ENCODE measurements at places on chromosomes 2 and 18.
A peak's percentile ranks its signal among the peaks of the same experiment; 100 is the strongest.

DNA sequence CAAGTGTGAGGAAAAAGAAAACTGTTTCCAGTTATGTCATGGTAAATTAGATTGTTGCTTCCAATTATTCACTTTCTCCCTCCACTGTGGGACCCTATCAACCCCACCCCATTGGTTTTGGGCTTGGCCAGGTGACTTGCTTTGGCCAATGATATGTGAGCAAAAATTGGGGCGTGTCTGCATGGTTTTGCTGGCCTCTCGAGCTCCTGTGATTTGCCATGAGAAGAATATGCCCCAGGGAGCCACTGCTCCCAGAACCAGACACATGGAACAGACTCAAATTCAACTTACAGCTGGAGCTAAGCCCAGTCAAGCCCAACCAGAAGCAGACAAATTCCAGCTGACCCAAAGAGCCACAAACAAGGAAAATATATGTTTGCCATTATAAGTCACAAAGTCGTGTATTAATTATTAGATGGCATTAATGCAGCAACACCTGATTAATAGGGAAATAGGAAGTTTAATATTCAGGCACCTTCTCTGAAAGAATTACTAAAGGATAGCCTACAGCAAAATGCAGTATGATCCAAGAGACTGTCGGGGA is 248.9 kb downstream of the ANAPC1 start:
- no peak for DNase-seq

- no peak for DNase-seq
These were observed 34.2 kb downstream of the EMX1 start for GRCh38 chr2:72951303-72952095.

GRCh38 chr2:37091873-37092272 is 7.6 kb downstream of the GPATCH11 start:
- DNase-seq, result no peak

DNA sequence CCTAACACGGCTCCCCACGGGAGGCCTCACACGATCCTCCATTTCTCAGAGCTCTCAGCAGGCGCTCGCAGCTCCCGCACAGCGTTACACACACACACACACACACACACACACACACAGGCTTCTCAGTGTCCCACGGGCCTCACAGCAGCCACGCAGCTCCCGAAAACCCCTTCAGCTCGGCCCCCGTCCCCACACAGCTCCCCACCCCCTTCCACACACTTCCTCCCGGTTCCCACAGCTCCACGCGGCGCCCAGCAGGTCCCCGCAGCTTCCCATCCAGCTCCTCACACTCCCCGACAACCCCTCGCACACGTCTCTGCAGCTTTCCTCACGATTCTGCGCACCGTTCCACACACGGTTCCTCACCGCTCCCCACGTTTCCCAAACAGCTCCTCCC is 41.6 kb downstream of the KIF1A start:
- no peak for DNase-seq

DNA sequence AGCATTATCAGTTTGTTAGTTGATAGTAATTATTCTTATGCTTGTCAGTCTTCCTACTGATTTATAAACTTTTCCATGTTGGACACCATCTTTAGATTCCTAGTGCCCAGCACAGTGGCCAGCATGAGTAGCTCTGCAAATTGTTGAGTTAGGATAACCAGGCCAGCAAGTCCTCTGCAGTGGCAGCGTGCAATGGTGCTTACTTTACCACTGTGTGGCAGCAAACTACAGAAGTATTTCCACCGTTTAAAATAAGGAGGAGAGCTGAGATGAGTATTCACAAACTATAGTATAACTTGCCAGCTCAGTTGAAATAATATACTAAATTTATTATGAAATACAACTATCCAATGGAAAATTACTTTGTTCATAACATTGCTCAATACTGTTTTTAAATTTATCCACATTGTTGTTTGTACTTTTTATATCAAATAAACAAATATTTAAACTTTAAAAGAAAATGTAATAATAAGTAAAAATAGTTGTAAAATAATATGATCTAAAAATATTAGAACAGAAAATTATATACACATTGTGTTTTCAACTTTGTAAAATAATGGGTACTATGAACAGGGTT is 9.3 kb upstream of the THADA start:
- no peak for DNase-seq

- no peak for DNase-seq
These were observed 8.1 kb downstream of the SMAD7 start for GRCh38 chr18:48942554-48943261.

GRCh38 chr2:601387-601698 is 75.9 kb downstream of the TMEM18 start:
- no peak for DNase-seq

GRCh38 chr2:239910404-239910803 is 114.7 kb downstream of the NDUFA10 start:
- DNase-seq, result peak; percentile 40

DNA sequence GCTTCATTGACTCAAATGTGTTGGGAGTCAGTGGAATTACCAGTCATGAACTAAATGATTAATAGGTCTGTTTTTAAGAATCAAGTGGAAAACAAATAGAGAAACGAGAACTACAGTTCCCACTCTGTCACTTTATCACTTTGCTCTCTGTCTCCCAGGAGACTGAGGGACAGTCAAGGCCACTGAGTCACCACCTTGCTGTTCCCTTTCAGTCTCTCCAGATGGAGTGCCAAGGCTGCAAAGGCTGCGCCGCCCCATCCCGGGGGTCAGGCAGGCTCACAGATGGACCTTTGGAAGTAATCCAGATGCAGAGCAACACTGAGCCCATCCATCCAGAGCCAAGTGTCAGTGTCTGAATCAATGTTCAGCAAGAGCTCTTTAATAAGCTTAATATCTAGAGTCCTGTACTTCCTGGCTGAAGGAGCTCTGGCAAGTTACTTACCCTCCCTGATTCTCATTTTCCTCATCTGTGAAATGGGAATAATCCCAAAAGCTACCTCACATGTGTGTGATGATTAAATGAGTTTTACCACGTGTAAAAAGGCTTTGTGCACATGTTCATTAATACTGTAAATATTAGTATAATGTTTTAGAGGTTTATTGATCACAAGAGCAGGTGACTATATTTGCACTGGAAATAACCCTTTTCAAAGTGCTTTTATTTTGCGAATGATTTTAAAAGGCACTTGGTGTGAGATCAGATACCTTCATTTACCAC is 43.0 kb upstream of the EFEMP1 start:
- DNase-seq, result peak; percentile 59

DNA sequence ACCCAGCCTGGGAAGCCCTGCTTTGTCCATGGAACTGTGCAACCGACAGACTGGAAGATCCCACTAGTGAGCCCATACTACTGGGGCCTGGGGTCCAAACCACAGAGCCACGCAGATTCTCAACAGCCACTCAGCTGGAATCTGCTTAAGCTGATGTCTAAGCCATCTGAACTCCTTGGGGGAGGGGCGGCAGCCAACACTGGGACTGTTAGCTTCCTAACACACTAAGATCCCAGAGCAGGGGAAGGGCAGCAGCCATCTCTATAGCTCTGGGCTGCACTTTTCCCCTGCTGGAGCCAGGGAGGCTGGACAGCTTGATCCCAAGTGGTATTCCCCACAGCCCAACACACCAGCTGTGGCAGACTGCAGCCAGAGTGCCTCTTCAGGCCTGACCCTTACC is 118.3 kb downstream of the RPRM start:
- DNase-seq, result no peak

- no peak for DNase-seq
These were observed 26.5 kb downstream of the TMEM182 start for GRCh38 chr2:102788216-102788884.

DNA sequence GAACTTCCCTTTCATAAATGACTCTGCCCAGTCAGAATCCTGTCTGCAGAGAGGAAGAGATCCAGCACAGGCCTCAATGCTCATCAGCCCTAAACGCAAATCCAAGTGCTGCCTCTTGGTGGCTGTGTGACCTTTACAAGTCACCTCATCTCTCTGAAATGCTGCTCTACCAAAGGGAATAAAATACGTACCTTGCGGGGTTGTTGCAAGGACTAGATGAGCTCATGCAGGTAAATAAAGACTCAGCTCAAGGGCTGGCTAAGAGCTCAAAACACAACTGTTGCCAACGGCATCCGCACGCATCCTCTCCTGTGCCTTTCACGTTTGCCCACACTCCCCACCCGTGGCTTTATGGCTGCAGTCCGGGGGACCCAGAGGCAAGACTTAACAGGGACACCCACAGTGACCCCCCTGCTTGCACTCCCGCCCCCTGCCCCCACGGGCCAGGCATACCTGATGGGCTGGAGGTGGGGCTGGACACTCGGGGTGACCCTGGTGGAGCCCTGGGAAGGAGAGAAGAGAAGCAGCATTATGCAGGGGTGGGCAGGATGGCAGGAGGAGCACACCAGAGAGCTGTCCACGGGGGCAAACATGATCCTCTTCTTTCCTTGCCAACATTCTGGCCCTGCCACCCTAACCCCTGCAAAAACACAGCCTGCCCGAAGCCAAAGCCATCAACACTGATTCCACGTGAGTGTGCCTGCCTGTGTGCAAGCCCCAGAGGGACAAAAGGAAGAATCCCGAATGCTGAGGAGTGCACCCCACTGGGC is 102.6 kb downstream of the TNS1 start:
- no peak for DNase-seq

- no peak for DNase-seq
These were observed 67.6 kb upstream of the ITGB6 start for GRCh38 chr2:160267692-160268091.

DNA sequence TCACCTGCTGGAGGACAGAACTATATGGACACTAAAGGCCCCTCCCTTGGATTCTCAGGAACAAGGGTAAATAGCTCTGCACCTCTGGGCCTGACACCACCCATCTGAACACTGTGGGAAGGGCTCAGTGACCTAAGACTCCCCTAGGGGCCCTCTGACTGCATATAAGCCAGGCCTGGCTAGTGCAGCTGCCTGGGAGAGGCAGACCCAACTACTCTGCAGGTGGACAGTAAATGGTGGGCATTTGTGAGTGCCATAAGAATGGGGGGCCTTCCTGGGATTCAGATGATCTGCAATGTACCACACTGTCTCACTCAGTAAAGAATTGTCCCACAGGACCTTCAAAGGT is 11.2 kb upstream of the WIPF1 start:
- DNase-seq, result no peak

DNA sequence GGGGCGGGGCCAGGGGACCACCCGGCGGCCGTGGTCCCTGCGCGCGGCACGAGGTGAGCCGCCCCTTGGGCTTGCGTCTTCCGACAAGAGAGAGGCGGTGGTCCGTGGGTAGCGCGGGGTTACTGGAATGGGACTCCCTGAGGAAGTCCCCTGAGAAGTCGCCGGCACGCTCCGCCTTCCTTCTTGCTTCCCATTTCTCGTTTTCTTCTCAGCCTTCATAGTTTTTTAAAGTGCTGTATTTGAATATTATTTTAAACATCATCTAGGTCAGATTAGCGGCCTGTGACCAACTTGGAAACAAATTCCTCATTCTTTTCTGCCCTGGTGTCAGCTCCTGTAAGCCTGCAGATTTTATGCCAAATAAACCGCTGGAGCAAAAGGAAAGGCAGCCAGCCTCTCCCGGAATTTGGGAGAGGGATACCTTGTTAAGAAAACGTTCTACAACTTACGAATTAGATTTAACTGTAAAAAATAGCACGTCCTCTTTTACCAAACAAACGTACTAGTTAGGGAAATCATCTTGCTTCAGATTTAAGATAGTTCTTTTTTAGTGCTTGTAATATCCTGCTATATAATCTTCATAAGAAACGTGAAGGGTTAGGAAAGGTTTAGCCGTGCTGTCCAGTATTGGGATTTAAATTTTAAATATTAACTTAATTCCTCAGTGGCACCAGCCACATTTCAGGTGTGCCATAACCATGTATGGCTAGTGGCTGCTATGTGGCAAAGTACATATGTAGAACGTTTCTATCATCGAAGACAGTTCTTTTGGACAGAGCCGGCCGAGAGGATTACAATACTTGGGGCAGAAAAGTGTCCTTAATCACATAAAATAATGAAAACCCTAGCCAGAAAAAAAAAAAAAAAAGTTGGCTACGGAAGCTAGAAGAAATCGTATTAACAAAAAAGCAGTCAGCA is 628 bp upstream of the PTPN2 start:
- peak; percentile 92 for DNase-seq

GRCh38 chr2:26691881-26692278 is 642 bp upstream of the KCNK3 start:
- no peak for DNase-seq

DNA sequence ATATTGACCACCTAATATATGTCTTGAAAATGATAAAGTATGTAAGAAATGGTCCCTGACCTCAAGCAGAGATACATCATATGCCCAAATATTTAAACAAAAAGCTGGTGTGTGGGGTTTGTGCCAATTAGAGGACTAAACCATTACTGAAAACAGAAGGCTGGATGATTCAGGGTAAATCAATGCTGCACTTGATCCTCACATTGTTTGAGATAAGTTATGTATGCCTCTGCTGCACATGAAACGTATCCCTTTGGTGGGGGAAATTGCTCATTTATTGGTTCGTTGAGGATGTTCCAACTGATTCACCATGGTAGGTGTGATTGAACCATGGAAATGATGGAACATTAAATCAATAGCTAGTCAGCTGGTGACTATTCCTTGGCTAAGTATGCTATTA is 24.7 kb upstream of the DARS1 start:
- no peak for DNase-seq

- DNase-seq, result no peak
These were observed 1220.1 kb downstream of the LRP1B start for GRCh38 chr2:140910683-140911082.

DNA sequence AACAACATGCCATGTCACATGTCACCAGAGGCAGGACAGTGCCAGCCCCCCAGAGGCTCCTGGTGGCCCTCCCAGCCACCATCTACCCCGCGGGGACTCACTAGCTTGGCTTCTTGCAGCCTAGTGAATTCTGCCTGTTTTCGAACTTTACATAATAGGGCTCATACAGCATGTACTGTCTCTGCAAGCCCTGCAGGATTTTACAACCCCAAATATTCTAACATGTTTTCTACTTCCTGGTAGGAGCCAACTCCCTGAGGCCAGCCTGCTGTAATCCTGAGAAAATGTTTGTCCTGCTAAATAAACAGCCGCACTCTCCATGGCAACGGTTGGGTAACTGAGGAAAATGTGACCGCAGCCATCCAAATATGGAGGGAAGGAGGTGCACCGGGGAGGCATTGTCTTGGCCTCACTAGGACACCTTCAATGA is 2.7 kb downstream of the PER2 start:
- peak; percentile 97 for DNase-seq

GRCh38 chr2:168850846-168851245 is 39.4 kb downstream of the SPC25 start:
- no peak for DNase-seq

DNA sequence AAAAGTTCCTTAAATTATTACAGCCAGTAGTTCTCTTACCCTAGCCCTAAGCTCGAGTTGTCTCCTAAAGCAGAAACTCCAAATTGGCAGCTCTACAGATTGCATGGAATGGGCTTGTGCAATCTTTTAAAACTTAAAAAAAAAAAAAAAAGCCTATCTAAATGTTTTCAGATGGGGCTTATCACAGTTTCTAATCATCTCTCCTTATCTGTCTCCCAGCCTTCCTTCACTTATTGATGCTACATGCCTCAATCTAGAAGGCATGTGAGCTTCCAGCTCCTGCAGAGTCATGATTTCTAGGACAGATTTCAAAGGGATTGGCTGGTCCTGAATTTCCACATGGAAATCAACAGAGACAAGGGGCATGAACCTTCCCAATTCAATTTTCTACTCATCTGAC is 33.1 kb upstream of the PELI1 start:
- no peak for DNase-seq

Measured in lower leg skin (tissue), 4 donors.